ENCODE measurements at places on chromosomes 1 and 21. TPM values are rescaled to one million over a fixed set of nuclear protein-coding genes. Genes with fewer than 3 reads are reported as not detected.
A peak's percentile ranks its signal among the peaks of the same experiment; 100 is the strongest.

GRCh38 chr1:203033917-203034316 lies 7.6 kb downstream of the PPFIA4 start:
- ATAC-seq: no peak

GRCh38 chr21:26888931-26889330 lies 43.7 kb upstream of the ADAMTS1 start:
- ATAC-seq: no peak

GRCh38 chr1:162398999-162399580 lies 12.8 kb downstream of the SH2D1B start:
- ATAC-seq: no peak

CFHR5 gene
- total RNA-seq: not detected

ACOT11 gene
- 3.2 TPM for total RNA-seq

- ATAC-seq: peak; percentile 35
Observed at GRCh38 chr1:166182281-166182680, 15.5 kb upstream of the FAM78B start.

DNA sequence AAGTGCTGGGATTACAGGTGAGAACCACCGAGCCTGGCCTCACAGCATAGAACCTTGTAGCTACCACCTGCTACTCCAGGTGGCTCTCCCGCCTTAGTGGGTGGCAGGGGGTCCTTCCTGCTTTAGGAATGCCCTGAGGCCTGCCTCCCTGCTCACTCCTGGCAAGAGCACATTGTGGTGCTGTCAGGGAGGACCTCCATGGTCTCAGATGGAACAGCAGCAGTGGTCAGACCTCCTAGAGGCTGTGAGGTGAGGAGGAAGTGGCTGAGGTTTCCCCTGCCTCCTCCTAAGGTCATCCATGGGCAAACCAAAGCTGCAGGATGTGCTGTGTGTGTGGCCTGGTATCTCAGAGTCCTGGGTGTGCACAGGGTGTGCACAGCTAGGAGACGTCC lies 6.7 kb downstream of the SOX13 start:
- no peak for ATAC-seq

OR10Z1 gene
- total RNA-seq: not detected

- ATAC-seq: no peak
Observed at GRCh38 chr1:169623132-169623926, 6.6 kb downstream of the SELP start.

DNA sequence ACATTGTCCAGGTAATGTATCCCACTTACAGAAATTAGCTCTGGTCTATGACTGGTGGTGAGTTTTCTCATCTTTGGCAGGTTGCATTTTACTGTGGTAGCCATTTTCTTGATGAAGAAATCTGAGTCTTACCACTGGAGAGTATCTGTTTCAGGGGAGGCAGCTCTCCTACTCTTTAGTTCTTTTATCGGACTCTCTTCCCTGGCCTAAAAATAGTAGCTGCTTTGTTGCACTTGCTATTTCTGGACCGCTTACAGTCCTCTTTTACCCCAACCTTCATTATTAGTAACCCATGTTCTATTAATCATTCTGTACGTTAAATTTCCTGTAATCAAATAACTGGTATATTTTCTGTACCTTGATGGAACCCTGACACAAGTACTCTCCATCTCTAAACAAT lies 720.8 kb downstream of the PLA2G4A start:
- no peak for ATAC-seq

DNA sequence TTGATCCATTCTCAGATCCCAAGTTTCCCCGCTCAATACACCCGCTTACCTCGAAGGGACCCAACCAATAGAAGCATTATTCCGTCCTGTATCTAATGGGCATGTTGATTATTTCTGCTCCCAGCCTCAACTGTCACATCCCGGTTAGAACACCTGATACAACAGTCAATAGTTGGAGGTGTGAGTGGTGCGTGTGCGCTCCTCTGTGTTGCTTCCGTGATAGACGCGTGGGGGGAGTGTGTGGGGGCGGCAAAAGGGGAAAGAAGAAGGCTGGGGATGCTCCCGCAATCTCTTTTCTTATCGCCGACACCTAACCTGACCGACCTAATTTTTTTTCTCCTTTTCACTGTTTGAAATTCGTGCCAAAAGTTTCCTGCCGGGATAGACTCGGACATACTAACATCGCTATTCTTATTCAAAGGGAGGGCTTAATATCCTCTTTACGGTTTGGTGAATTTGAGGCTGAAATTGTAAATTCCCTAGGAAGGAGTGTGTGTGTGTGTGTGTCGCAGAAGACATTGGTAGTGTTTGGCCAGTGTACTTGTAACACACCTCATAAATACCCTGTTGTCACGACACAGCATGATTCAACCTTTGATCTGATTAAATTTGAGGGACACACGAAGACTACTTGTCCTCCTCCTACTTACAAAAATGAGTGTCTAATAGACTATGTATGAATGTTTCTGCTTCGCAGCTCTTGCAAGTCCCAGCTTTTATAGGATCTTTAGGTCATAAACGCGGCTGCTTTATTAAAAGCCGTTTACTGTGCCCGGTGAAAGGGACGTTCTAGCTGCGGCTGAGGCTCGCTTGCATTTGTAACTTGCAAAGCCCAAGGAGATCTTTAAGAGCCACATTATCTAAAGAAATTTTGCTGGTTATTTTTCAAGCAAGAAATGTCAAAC lies 1.5 kb upstream of the PROX1 start:
- ATAC-seq: no peak

DNA sequence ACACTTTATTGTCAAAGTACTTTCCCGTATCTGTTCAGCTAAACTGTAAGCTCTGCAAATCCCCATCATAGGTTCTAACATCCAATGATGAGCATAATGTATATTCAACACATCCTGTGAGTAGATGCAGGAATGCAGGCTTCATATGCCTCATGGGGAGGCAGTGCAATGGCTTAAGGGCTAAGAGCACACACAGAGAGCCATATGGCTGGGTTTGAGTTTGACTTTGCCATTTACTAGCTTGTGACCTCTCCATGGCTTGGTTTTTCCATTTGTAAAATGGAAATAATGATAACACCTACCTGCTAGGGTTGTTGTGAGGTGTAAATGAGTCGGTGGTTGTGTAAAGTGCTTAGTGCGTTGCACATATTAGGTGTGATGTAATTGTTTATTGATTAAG lies 13.4 kb downstream of the RCSD1 start:
- peak; percentile 44 for ATAC-seq

CD1E gene
- not detected for total RNA-seq

SERTAD4 gene
- total RNA-seq: not detected

GRCh38 chr1:207890136-207890738 lies 20.7 kb downstream of the CD34 start:
- ATAC-seq: no peak

DNA sequence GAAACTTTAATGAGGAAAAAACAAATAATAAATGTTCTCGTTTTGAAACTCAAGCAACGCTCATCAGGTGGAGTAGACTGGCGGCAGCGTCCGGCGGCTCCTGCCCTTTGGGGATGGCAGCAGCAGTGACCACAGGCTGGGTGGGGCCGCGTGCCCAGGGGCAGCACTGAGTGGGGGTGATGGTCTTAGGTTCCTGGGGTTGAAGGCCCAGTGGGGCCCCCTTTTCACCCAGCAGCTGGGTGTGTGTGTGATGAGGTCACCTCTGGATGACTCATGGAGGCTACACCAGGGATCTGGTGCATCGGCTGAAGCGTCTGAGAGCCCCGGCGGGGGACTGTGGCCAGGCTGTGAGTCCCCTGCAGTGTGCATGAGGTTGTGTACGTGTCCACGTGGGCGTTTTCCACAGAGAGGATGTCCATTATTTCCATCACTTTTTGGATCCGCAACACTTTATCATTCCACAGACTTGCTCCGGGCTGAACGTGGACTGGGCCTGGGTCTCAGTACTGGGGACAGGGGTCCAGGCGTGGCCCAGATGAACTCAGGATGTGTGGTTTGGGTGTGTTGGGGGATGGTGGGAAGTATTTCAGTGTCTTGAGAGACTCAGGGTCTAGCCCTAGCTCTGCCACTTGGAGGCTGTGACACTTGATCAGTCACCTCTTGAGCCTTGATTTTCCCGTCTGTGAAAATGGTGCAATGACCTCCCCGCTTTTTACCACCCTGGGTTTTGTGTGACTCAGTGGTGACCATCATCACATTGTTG lies 25.6 kb downstream of the LDLRAP1 start:
- ATAC-seq: peak; percentile 41
